ENCODE measurements at places on chromosomes 13 and 19.

GRCh38 chr19:3753631-3754410 lies 7.7 kb downstream of the APBA3 start:
- DNase-seq = no peak

DNA sequence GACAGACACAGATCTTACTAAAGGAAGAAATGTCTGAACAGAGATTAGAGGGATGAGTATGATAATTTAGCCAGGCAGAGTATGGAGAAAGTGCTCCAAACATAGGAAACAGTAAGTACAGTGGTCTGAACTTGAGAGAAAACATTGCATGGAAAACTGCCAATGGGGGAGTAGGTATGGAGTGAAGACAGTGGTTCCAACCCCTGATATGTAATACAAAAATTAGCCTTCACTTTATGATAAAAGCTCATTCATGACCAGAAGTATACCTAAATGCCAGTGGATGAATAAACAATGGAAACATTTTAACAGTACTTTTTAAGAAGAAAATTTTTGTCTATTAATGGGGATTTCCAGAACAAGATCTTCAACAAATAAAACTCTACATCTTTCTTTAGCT lies 334.0 kb downstream of the DIAPH3 start:
- no peak for DNase-seq

- DNase-seq = no peak
These were observed 3.5 kb upstream of the CIRBP start for GRCh38 chr19:1265615-1266128.

DNA sequence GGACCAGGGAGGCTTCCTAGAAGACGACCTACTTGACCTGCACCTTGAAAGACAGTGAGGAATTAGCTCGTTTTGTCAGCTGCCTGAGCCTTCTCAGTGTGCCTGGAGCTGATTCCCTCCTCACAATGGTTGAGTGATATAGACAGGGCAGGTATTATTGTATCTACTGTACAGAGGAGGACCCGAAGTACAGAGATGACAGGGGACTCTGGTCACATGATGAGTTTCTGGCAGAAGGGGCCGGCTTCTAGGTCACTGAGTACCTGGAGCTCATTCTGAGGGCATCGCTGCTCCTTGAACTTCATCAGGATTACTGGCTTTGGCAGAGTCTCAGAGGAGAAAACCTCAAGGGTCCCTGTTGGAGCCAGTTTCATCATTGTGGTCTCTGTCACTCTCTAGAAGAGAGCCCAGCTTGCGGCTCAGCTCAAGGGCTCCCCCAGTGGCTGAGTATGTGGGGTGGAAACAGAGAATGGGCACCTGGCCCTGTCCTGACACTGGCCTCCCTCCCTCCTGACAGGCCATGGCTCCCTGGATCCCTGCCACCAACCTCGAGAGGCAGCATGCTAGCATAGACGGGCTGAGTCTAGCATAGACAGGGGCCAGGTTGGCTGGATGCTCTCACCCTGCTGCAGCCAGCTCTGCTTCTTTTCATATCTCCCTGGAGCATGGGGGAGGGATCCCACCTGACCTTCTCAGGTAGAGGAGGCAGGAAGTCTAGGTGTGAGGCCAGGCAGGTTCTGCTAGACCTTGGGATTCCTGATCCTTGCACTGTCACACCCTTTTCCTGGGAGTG lies 38.7 kb downstream of the NFIX start:
- no peak for DNase-seq

- no peak for DNase-seq
These were observed 10.6 kb downstream of the PPP6R1 start for GRCh38 chr19:55248166-55248675.

Measured in kidney (tissue), 22 donors.